ENCODE measurements at places on chromosomes 4 and X. TPM values are rescaled to one million over a fixed set of nuclear protein-coding genes. Genes with fewer than 3 reads are reported as not detected.

GRCh38 chrX:120697053-120697452 is 67.2 kb upstream of the C1GALT1C1 start:
- DNase-seq = peak; percentile 64

DNA sequence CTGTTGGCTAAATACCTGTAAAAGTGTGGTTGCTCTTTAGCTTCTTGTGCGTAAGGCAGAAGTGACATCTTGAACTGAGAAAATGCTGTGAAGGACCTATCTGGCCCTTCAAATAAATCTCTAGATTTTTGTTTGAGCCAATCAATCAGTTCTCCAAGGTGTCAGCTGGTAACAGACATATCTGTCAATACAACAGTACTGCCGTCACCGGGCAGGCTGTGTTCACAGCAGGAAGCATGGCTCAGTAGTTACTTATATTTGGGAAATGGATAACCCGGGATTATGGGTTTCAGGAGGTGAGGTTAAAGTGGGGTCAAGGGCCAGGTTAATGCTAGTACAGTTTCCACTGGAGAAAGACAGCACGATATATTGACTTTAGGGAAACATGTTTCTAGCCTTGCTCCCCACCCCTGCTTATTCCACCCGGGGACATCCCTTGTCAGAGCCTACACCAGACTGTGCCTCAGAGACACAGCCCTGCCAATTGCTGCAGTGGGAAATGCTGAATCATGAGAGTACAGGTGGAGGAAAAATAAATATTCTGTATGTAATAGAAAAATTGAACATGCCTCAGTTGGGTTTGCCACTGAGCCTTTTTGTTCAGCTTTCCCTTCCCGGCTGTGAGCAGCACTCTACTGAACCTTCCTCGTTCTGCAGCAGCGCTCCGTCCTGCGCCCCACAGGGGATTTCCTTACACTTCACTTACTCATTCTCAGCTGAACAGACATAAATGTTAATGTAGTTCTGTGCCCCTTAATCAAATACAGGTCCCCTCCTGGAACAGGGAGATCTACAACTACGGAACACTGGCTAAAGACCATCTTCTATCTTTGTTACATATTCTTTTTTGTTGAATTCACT is 121.1 kb downstream of the MGST2 start:
- DNase-seq = no peak

DNA sequence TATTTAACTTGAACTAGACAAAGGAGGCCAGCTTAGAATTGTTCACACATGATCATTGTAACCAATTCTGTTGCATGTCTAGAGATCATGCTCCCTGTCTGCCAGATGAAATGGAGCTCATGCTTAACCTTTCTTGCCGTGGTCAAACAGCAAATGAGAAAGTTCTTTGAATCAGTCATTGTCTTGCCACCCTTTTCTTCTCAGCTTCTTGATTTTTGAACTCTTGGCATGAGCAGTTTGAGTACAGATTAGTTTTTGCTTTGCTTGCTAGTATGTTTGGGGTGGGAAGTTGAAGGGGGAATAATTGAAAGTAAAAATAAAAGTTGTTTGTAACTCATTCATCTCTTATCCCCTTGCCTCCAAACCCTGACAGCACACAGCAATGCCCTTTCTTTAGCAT is 4.7 kb downstream of the MTM1 start:
- no peak for DNase-seq

DNA sequence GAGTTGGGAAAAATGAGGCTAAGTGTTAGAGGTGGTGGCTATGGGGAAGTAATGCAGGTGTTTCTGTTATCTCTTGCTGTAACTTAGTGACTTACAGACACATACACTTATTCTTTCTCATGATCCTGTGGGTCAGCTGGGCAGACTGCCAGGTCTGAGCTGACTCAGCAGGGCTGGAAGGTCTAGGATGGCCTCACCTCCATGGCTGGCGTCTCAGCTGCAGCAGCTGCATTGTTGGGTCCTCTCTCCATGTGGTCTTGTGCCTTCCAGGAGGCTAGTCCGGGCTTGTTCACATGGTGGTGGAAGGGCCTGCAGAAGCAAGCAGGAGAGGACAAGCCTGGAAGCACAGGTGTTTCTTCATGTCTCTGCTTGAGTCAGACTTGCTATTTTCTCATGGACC is 172.7 kb downstream of the NHS start:
- no peak for DNase-seq

GRCh38 chrX:31603411-31604120 is 531.7 kb upstream of the FTHL17 start:
- no peak for DNase-seq

GRCh38 chr4:80184053-80184824 is 13.1 kb upstream of the PRDM8 start:
- peak; percentile 96 for DNase-seq

DNA sequence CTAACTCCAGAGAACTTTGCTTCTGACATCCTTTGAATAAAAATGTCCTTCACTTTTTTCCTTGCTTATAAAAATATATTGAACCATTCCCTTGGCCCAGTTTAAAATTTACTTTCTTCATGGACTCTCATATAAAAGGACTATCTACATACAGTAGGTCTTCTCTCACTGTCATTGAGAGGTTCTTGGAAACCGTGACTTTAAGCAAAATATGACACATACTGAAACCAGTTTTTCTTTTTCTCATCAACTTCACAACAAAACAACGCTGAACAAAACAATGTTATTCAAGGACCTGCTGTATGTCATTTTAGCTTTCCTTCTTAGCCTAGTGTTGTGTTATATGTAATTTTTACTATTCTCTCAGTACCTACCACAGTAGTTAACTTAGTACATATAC is 496.8 kb downstream of the CENPC start:
- no peak for DNase-seq

- no peak for DNase-seq
Observed at GRCh38 chr4:53477038-53477565, 99.7 kb downstream of the FIP1L1 start.

DNA sequence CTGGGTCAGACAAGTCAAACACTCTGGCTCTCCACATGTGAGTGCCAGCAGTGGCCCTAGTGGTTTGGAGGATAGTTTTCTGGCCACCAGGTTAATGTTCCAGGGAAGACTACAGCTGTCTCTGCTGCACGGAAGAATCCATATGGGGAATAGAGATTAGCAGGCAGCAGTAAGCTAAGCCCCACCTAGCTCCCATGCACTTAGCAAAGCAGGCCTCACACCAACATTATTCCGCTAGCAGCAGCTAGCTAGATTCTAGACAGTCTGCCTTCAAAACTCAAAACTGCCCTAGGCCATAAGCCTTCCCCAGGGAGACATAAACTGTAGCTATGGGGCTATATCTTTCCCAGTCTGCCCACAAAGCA is 203.4 kb downstream of the CHIC1 start:
- DNase-seq = no peak

DNA sequence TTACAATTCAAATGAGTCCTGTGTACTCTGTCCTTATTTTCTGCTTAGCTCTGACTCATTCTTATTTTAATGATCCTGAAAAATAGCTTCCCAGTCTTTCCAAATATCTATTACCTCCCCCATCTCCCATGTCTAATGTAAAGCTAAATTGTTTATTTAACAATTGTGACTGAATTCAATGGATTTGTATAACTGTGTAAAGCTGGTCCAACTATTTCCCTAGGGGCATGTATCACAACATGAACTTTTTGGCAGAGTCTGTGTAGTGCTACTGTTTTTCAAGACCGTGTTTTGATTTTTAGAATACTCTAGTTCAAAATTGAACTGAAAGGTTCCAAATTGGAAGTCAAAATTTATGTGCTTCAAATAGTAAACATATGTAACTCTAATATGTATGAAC is 67.8 kb downstream of the SPCS3 start:
- DNase-seq = no peak

- no peak for DNase-seq
Observed at GRCh38 chr4:35771571-35771970, 472.7 kb downstream of the ARAP2 start.

GRCh38 chr4:11805842-11806241 is 377.1 kb upstream of the HS3ST1 start:
- DNase-seq = no peak

- DNase-seq = no peak
Observed at GRCh38 chrX:16312761-16313623, 145.7 kb downstream of the MAGEB17 start.

DNA sequence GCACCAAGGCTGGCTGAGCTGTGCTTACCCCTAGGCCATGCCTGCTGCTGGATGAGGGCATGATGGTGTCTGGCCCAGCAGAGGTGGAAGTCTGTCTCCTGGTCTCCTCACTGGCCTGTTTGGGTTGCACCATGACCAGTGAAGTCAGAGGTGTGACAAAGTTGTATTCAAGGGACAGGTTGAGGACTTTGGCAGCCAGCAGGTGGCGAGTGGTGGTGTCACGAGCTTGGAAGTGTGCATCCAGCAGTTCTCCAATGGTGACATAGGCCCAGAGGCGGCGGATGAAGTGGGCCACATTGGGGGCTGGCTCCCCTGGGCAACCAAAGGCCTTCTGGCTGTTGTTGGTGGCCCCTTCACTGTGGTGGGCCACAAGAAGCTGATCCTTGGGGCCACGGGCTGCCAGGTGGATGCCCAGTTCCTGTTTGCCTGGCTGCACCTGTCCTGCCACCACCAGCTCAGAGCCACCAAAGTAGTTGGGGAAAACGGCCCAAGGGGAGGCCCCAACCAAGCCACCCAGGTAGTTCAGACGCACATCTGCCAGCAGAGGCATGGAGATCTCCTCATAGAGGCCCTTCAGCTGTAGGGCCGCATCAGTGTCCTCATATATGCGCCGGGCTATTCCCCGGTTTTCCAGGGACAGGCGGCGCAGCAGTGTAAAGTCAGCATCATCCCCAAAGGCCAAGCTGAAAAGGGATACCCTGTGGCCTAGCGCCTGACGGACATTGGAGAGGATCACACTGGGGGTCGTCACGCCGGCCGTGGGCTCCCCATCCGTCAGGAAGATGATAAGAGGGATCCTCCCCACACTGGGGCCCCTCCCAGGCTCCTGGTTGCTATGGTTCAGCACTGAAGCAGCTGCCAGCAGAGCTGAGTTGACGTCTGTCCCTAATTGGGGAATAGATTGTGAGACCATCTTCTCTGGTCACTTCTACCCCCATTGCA is 39.7 kb downstream of the ITIH6 start:
- no peak for DNase-seq

DNA sequence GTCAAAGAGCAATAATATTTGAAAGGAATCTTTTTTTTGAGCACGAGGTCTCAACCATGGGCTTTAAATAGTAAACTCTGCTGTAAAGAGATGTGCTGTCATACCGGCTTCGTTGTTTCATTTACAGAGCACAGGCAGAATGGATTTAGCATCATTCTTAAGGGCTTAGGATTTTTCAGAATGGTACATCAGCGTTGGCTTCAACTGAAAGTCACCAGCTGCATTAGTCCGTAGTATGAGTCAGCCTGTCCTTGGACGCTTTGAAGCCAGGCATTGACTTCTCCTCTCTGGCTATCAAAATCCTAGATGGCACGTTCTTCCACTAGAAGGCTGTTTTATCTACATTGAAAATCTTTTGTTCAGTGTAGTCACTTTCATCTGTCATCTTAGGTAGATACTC is 23.6 kb downstream of the COX18 start:
- no peak for DNase-seq

DNA sequence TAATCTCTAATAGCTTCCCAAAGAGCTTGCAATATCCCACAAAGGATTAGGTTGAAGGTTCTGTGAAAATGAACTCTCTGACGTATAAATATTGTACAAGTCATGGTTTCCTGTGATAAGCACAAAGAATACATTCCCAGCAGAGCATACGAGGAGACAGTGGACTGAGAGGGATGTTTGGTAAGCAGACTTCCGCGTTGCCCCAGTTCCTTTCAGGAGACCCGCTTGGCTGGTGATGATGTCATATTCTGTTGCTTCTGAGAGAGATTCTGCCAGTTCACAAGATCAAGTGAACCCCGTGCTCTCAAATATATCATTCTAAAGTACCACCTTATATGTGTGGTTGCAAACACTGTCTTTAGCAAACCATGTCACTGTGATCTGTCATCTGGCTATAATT is 323.9 kb upstream of the CASK start:
- no peak for DNase-seq

DNA sequence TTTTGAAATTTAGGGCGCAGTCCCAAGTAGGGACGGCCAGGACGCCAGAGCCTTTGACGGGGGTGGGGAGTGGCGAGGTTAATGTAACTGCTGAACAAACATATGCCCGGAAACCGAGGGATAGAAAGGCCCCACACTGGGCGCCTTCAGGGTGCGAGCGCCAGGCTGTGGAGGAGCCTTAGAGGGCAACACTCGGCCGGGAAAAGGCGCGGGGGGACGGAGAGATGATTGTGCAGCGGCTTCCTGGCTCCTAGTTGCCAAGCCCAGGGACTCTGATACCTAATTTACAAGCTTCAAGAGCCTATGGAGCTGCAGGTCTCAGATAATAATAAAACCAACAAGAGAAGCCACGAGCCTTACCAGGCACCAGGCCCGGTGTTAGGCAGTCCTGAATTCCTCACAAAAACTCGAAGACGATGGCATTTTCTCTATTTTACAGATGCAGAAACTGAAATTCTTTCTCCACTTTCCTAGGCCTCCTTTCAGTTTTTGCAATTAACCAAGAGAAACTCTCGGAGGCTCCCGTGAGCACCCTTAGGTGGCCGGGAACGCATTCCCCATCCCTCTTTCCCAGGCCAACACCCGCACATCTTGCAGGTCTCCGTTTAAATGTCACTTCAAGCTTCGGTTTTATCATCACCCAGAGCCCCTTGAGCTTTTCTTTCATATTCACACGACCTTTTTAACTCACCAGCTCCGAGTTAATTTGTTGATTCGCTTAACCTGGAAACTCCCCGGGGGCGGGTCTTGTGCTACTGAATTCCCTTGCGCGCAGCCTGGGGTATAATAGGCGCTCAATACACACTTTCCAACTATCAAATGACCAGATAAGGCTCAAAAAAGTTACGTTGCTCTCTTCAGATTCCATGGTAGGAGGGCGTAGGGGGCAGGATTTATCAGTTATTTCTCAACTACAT is 6.4 kb upstream of the GSX2 start:
- DNase-seq = peak; percentile 68

The SOD3 gene
- not detected for total RNA-seq

The VEGFC gene
- not detected for total RNA-seq

The TCEAL9 gene
- total RNA-seq = 2.3 TPM

The ARHGAP24 gene
- not detected for total RNA-seq

The TEX13D gene
- not detected for total RNA-seq

All from activated CD4-positive, alpha-beta T cell treated with anti-CD3 and anti-CD28 coated beads for 36 hours (primary cell).